ENCODE measurements at places on chromosomes 6 and 20.

GRCh38 chr6:42400886-42401612 is 50.7 kb downstream of the TRERF1 start:
- no peak for DNase-seq

DNA sequence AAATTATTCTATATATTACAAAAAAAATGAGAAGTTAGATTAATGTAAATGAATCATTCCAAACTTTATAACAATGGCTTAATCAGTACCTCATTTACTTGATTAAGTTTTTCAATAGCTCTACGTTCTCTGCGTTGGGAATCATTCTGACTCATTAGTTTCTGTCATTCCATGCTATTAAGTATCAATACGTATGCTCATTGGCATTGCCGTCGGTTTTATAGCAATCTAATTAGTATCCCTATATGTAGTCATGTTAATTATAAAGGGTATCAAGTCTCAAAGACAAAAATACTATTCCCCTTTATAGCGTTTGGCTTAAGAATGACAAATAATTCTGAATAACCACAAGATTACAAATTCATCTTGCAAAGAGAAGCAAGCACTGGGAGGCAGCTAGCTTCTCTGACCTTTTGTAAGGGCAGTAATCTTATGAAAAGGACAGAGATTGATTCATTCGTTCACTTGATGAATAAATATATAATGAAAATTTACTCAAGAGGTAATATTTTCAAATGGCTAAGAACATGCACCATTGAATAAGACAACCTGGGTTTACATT is 41.8 kb downstream of the OLIG3 start:
- DNase-seq, result no peak

GRCh38 chr6:131117878-131118277 is 17.4 kb upstream of the AKAP7 start:
- DNase-seq, result no peak

- DNase-seq, result no peak
These were observed 88.9 kb upstream of the ECI2 start for GRCh38 chr6:4224067-4224978.

- DNase-seq, result no peak
These were observed 69.1 kb downstream of the GRIK2 start for GRCh38 chr6:101462576-101462975.

DNA sequence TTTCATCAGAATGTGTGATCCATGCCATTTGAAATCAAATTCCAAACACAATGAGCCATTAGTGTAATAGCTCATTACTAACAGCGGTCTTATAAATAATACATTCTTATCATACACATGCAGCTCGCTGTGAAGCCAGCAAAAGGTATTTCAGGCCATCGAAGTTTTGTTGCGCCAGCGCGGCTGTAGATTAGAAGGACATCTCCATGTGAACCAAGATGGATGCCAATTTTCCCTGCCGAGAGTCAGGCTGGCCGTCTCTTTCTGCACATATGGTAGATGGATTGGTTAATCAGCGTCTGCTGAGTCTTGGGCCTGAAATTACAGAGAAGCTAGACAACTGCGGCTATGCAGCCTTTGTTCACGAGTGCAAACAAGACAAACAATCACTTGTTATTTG is 44.1 kb downstream of the CFAP61 start:
- no peak for DNase-seq

GRCh38 chr6:64815718-64816117 is 891.3 kb downstream of the EYS start:
- DNase-seq, result no peak

GRCh38 chr6:108897371-108897770 is 49.1 kb downstream of the ARMC2 start:
- no peak for DNase-seq

DNA sequence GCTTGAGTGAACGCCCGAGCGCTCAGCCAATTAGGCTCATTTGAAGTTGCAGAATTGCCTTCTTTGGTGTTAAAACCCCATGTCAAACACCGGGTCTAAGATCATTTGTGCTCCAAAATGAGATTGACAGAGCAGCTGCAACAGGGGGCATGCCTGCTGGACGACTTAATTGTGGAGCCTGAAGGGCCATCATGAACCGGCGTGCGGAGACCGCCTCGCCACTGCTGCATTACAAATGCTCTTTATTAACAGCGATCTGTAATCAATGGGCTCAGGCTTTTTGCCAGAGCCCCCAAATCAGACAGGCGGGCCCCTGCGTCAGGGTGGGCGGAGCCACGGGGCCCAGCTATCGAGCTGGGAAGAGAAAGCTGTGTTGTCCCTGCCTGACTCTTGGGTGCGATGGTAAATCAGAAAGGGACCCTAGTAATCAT is 183.2 kb downstream of the SIM1 start:
- DNase-seq, result no peak

- no peak for DNase-seq
These were observed 218.9 kb downstream of the EYA2 start for GRCh38 chr20:47113362-47114109.
